ENCODE measurements at places on chromosomes 1 and 21.
A peak's percentile ranks its signal among the peaks of the same experiment; 100 is the strongest.

DNA sequence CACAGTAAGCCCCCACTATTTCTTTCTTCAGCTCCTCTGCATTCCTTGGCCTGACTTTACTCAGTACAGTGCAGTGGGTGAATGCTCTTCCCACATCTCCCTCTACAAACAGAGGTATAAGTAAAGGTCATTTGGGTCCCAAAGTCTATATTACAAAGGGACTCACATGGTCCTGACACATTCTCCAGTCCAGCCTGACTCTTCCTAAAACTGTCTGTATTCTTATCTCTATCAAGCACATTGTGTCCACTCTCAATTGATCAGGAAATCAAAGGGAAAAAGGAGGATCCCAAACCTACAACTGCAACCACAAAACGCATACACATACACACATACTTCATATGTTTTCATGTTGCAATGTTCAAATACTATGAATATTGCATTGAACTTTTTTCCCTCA, 49.4 kb downstream of the FRRS1 start:
- DNase-seq = no peak

GRCh38 chr1:92583821-92584760, 97.4 kb upstream of the GFI1 start:
- DNase-seq = peak; percentile 82

DNA sequence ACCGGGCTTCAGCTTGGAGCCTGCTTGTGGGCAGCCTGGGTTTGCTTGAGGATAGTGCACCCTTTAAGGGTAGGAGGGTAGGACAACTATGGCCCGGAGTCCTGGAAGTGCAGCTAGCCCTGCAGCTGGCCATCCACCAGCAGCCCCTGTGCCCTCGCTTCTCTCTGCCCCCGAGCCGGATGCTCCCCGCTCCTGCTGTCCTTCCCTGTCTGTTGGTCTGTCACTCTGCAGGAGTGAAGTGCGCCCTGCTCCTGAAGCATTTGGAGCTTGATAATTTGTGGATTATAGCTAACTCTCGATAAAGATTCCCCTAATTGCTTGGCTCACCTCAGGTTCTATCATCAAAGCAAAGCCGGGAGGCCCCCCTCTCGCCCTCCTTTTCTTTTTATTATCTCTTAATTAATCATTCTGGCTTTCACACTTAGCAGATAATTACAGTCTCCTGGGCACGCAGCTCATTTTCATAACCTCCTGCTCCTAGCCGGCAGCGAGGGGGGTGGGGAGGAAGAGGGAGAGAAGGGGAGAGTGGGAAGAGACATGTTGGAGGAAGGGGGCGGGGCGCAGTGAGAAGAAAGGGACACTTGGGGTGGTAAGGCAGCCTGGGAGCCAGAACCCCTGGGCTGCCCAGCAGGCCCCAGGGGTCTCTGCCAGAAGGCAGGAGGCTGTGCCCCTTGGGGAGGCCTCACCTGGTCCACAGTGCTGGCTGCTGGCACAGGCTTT, 14.4 kb downstream of the KIRREL1 start:
- no peak for DNase-seq

DNA sequence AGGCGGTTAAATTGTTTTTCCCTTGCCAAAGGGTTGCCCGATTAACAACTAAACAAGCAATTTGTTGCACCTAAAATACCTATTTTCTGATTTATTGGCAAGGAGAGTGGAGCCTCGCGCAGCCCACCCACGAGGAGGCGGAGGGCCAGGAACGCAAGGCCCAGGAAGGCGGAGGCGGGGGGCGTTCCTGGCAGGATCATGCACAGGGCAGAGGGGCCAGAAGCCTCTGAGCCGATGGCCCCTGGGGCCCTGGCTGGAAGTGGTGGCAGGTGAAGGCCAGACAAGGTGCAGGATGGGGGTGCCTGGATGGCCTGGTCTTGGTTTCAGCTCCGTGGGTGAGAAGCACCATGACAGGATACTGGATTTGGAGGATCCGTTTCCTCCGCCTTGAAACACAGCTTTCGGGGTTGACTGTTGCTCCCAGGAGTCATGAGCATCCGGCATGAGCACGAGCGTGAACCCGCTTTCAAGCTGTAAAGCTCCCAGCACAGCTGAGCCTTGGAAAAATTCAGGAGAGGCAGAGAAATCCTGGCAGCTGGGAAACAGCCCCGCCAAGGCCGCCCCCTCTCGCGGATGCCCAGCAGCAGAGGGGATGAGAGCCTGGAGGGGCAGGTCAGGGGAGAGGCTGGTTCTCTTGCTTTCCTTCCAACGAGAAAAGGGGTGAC, 35.0 kb downstream of the AJAP1 start:
- DNase-seq = no peak

GRCh38 chr1:15524021-15524282, at the start of gene CASP9:
TSS of gene CASP9 (minus strand) at chr1:15524215. CDS start at chr1:15524200, 15 bp downstream.
- no peak for DNase-seq

GRCh38 chr1:3883194-3883925, 16.7 kb downstream of the C1orf174 start:
- no peak for DNase-seq

DNA sequence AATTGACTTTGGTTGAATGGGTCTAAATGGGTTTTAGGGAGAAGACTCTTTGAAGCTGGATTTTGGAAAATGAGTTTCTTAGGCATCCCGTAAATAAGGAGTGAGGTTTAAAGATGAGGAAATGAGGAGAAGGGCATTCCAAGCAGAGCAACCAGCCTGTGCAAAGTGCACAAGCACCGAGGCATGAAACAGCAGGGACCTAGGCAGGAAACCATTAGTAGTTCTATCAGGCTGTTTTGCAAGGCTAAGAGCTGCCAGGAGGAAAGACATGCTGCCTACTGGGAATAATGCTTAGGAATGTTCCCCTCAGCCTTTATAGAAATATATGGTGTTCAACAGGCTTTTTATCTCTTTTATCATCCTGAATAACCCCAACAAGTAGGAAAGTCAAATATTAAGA, 153.1 kb upstream of the FGGY start:
- DNase-seq = peak; percentile 67

DNA sequence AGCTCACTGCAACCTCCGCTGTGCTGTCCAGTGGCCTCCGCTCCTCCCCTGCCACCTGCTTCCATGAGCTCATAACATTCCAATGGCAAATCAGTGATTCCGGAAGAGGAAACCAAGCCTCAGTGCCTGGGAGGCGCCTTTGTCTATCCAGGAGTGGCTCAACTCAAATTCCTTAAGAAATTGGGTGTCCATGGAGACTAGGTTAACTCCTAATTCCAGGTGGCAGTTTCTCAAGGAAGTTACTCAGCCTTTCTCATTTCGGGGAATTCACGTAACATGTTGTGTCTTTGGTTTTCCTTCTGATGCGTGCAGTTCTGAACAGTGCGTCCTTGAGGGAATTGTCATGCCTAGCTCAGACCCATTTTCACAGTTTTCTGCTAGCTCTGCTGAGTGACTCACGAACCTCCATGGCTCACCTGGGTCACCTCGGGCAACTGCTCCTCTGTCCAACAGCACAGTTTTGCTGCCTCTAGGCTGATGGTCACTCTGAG, 89.9 kb upstream of the DSCAM start:
- no peak for DNase-seq

- peak; percentile 48 for DNase-seq
These were observed at the start of gene NBL1 for GRCh38 chr1:19643602-19644394. TSS of gene NBL1 (plus strand) at chr1:19644311. CDS start at chr1:19655031, 10,720 bp downstream.

GRCh38 chr1:211959680-211960079, 75.7 kb downstream of the INTS7 start:
- DNase-seq = no peak

GRCh38 chr1:187725216-187725615, 896.5 kb downstream of the PLA2G4A start:
- DNase-seq = no peak

GRCh38 chr1:61241973-61242381, 159.6 kb downstream of the NFIA start:
- no peak for DNase-seq

DNA sequence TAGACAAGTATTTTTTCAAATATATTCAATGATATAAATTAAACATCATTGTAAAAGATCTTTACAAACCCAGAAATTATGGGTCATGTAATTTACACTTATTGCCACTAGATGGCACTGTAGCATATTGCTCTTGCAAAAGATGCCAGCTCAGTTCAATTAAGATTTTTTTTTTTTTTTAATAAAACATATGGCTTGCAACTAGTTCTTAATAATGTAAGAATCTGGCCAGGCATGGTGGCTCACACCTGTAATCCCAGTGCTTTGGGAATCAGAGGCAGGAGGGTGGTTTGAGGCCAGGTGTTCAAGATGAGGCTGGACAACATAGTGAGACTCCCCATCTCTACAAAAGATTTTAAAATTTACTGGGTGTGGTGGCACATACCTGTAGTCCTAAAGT, 49.4 kb upstream of the DESI2 start:
- DNase-seq = peak; percentile 51

DNA sequence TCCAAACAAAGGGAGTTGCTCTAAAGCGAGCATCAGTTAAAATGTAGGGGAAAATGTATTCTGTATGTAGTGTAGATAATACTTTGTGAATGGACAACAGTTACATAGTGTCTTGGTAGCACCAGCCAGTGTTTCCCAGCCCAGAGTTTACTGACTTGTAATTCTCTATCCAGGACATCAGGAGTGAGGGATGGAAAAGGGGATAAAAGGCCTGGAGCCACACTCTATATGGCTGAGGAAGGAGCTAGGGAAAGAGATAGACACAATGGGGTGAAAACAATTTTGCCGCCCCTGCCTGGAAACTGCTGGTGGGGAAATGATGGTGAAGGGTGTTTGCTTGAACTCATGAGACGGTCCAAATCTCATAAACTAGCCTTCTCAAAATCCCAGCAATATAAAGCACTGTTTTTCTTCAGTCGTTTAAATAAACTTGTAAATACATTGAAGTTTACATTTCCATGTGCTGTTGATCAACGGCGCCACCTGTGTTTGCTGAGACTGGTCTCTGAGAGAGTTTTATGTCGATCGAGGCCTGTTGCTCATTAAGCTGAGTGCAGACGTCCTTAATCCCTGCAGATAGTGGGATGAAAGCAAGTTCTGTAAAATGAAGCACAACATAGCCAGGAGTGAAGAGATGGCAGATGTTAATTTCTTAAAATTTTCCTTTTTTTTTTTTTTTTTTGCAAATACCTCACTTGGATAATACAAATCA, 27.9 kb upstream of the AGO1 start:
- DNase-seq = no peak

- no peak for DNase-seq
These were observed 13.6 kb upstream of the AGMAT start for GRCh38 chr1:15598436-15598835.

DNA sequence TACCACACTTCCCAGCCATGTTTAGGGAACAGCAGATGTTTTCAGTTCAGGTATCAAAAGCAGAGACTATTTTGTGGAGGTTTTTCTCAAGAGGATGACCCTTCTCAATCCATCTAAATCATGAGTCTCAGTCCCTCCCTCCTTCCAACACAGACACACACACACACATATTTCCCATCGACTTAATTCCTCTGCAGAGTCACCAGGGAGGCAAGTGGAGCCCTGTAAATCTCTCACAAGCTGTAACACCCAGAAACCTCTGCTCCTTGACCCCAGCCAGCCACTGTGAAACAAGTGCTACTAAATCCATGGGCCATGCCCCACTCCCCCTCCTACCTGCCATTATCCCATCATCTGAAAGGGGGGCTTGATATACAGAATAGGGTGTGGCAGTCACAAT, 10.6 kb upstream of the KCND3 start:
- no peak for DNase-seq

DNA sequence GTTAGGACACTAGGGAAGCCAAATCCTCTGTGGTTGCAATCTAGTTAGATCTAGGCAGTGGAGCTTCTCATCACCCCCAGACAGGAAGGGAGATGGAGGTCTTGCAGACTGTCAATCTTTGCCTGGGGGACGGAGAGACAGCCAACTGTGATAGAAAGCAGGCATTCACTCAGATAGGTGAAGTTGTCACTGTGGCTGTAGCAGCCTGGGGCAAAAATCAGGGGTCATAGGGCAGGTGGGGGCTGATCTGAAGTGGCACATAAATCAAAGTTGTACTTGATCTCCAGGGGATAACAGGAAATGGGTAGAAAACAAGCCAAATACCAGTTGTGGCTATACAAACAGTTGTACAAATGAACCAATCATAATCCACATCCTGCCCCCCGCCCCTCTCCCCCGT, 620.9 kb upstream of the USP24 start:
- no peak for DNase-seq

DNA sequence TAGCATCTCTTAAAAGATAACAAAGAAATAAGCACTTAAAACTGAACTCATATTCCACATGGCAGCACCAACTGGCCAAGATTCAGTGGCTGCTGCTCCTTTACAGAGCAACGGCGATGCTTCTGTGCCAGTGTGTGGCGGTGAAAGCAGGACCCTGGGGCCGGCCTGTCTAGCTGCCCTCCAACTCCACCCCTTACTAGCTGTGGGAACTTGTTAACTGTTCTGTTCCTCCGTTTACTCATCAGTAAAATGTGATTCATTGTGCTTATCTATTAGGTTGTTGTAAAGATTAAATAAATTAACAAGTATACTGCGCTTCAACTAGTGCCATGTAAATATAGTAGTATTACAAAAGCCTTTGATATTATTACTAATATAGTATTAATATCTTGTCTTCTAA, 133.2 kb downstream of the GDAP2 start:
- peak; percentile 55 for DNase-seq

DNA sequence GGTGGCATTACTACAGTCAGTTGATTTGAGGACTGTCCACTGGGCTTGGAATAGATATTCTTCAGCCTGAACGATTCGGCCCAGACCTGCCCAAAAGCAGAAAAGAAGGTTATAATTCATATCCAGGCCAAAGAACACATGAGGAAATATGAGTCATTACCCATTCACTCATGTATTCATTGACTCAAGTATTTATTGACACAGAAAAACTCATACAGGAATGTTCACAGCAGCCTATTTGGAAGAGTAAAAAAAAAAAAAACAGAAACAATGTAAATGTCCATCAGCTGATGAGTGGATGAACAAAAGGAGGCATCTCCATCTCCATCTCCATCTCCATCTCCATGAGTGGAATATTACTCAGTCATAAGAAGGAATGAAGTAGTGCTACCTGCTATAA, 15.9 kb downstream of the ZMYND12 start:
- peak; percentile 88 for DNase-seq

GRCh38 chr1:227124473-227124872, 184.4 kb downstream of the COQ8A start:
- no peak for DNase-seq

DNA sequence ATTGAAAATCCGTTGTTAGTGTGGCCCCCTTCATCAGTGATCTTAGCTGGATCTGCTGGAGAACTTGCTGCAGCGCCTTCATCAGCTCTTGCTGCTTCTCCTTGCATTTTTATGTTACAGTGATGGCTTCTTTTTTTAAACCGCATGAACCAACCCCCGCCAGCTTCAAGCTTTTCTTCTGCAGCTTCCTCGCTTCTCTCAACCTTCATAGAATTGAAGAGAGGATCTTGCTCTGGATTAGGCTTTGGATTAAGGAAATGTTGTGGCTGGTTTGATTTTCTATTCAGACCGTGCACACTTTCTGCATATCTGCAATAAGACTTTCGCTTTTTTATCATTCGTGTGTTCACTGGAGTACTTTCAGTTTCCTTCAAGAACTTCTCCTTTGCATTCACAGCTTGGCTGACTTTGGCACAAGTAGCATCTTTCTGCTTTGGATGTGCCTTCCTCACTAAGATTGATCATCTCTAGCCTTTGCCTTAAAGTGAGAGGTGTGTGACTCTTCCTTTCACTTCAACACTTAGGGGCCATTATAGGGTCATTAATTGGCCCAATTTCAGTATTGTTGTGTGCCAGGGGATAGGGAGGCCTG, 13.1 kb downstream of the RNF187 start:
- no peak for DNase-seq
